ENCODE measurements at places on chromosomes 1 and 21.

GRCh38 chr1:229190057-229190575 is 80.8 kb upstream of the RAB4A start:
- no peak for DNase-seq

- no peak for DNase-seq
Observed at GRCh38 chr1:43872280-43872679, 61.3 kb upstream of the ARTN start.

DNA sequence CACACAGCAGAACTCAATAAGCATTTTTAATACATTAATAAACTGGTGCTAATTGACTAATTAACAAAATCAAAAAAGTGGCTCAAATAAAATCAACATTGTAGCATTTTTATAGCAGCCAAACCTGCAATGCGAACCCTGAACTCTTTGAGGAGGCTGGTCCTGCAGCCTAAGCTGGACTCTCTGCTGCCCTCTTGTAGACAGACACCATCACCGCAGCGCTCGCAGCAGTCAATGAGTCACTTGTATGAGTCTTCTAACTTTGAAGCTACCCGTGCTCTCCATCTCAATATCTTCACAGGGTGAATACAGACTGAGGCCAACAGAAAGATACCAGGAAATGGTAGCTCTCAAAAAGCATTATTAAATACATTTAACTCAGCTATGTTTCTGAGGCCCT is 9.7 kb upstream of the KRTAP7-1 start:
- no peak for DNase-seq

GRCh38 chr1:108000620-108001111 is 35.7 kb upstream of the VAV3 start:
- DNase-seq = peak; percentile 71

DNA sequence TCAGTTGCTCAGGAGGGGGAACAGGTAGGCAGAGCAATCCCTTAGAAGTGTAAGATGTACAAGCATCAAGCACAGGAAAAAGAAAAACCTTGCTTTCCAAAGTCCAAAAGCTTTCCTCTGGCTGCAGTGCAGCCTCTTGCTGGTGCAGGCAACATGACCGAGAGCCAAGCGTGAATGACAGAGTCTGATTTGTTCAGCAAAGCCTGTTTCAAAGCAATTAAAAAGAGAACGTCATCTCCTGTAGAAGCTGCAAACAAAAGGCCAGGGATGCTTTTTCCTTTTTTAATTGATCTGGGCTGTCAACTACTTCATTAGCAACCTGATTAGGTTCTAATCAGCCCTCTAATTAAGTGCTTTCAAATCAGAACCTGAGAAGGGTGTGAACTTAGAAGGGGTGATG is 38.2 kb upstream of the PLA2G2C start:
- DNase-seq = no peak

- no peak for DNase-seq
Observed at GRCh38 chr1:156942576-156942975, 22.1 kb downstream of the LRRC71 start.

GRCh38 chr1:87754139-87754538 is 425.5 kb downstream of the LMO4 start:
- no peak for DNase-seq

DNA sequence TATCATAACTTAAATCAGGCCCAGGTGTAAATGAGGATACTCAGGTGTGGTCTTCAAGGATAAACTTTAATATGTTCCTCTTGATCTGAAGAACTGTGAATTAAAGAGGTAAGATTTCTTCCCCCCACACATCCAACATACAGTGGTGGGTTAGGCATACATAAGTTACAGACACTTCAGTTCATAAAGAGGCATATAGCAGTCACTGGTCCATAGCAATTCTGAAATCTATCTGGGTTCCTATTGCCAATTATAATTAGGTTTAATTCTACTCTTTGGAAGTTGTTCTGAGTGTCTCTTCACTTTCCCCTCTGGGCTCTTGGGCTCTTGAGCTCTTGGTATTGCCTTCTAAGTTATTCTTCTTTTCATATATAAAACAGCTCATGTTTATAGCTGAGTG is 32.5 kb upstream of the TSPAN2 start:
- no peak for DNase-seq

- DNase-seq = no peak
Observed at GRCh38 chr1:94892604-94893254, 34.2 kb downstream of the CNN3 start.
